ENCODE measurements at places on chromosomes 1 and 21.

- no peak for DNase-seq
Observed at GRCh38 chr1:33014464-33015163, 22.1 kb downstream of the AK2 start.

GRCh38 chr1:219778793-219779369 lies 149.5 kb downstream of the SLC30A10 start:
- no peak for DNase-seq

GRCh38 chr21:41766883-41767605 lies at the start of gene RIPK4:
RIPK4 (minus strand) TSS chr21:41767052; CDS start chr21:41767041, 11 bp downstream.
- peak; percentile 87 for DNase-seq

GRCh38 chr1:25433389-25434186 lies 2.9 kb downstream of the MACO1 start:
- DNase-seq: no peak

DNA sequence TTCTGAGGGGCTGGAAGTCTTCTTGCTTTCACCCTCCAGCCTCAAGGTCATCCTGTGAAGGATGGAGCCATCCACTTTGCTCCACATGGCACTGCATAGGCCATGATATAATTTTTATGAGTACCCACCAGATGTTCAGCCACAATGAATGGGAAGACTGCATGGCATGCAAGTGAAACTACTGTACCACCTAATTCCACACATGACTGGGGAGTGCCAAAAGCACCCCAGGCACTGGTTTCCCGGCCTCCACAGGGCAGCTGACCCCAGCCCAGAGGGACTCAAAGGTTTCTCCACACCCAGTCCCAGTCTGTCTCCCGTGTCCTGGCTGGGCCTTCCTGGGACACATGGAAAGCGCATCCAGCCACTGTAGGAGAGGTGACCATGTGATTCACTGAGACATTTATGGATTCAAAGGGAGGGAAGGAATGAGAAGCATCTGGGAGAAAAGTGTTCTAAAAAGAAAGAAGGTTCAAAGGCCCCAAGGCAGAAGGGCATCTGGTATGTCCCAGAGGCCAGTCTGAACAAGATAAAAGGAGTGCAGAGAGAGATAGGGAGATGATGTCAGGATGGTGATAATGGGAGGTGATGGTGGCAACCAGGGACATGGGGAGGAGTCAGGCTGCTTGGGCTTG lies 12.1 kb downstream of the RHOU start:
- DNase-seq: peak; percentile 90

DNA sequence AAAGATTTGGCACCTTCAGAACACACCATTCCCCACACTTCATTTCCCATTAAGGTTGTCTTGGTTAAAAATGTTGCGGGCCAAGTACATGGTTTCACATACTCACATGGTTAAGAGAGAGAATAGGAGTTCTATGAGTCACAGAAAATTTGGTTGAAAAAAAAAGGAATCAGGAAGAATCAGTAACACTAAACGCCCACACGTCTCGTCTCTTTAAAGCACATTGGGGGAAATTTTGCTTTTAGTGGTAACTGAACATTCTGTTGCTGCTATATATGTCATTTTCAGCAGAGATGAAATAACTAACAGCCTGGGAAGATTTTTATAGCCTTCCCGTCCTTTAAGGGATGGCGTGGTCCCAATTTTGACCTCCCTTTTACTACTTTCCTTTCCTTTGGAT lies 132.9 kb upstream of the ERG start:
- no peak for DNase-seq

GRCh38 chr21:40436261-40436660 lies 410.7 kb downstream of the DSCAM start:
- no peak for DNase-seq

DNA sequence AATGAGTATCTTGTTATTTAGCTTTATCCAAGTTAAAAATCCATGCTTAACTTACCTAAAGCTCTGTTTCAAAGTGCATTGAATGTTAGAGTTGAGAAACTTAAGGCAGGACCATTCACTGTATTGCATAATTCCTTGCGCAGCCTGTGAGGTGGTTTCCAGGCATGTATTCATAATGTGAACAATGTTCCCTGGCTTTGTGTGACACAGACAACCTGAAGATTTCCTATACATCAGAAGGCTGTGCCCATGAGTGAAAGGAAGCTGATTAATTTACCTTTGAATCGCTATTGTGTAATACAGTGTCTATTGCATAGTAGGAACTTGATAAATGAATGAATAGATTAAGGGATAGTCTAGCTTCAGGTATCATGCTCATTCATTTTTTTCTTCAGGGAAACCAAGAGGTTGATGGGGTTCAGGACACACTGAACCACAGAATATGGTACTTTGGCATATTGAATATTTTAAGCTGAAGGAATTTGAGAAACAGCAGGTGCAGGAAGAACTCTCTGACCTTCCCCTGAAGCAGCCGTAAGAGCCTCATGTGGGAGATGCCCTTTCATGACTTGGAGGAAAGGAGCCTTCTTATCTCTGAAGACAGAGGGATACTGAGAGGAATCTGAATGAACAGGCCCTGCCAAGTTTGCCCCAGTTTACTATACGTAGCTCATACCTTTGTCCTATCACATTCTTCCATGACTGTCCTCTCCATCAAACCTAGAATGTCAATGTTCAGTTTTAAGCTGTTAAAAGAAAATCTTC lies 88.6 kb upstream of the GNG12 start:
- DNase-seq: no peak

GRCh38 chr21:27085387-27085786 lies 118.5 kb upstream of the ADAMTS5 start:
- no peak for DNase-seq
